ENCODE measurements at places on chromosomes 16 and 17.

GRCh38 chr17:63703029-63703428, 3.1 kb upstream of the LIMD2 start:
- DNase-seq = no peak

- DNase-seq = no peak
These were observed 32.6 kb upstream of the KSR1 start for GRCh38 chr17:27423651-27424050.

GRCh38 chr16:23508589-23509440, 1.5 kb downstream of the GGA2 start:
- peak; percentile 34 for DNase-seq

- DNase-seq = no peak
These were observed 23.7 kb downstream of the ZNF267 start for GRCh38 chr16:31897283-31897682.

DNA sequence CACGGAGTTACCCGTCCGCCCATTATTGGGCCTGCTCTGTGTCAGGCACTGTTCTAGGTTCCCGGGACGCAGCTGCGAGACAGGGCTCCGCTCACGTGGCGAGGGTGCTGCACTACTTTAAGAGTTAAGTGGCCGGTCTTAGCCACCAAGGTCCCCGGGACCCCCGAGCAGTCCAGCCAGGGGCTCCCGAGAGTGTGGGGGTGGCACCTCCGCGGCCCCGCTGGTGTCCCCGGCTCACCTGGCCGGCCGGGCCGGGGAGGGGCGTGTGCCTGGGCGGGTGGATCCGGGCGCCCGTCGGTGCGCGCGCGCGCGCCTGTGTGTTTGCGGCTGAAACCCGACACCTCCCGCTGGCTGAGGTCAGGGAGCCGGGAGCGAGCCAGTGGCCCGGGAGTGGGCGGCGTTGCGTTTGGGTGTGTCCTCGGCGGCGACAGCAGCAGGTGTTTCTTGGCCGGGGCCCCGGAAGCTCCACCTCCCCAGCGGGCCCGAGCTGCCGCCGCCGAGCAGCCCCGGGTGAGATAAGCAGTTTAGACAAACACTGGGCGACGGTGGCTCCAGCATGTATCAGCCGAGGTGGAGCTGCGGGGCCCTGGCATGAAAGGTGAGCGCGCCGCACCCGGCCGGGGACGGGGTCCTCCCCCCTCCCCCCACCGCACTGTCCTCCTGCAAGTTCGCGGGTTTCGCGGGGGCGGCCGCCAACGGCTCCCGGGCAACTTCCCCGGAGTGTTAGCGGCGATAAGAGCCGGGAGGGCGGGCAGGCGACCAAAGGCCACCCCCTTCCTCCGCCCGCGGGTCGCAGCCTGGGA, at the start of gene GSE1:
Gene GSE1, plus strand, starts transcription at position 522 of the 803 bp plus-strand sequence. Its CDS starts 70 bp downstream, at position 592.
- DNase-seq = peak; percentile 98

GRCh38 chr16:26787924-26788323, 278.8 kb upstream of the C16orf82 start:
- no peak for DNase-seq

- DNase-seq = peak; percentile 53
These were observed 956 bp upstream of the IST1 start for GRCh38 chr16:71894229-71894920.

DNA sequence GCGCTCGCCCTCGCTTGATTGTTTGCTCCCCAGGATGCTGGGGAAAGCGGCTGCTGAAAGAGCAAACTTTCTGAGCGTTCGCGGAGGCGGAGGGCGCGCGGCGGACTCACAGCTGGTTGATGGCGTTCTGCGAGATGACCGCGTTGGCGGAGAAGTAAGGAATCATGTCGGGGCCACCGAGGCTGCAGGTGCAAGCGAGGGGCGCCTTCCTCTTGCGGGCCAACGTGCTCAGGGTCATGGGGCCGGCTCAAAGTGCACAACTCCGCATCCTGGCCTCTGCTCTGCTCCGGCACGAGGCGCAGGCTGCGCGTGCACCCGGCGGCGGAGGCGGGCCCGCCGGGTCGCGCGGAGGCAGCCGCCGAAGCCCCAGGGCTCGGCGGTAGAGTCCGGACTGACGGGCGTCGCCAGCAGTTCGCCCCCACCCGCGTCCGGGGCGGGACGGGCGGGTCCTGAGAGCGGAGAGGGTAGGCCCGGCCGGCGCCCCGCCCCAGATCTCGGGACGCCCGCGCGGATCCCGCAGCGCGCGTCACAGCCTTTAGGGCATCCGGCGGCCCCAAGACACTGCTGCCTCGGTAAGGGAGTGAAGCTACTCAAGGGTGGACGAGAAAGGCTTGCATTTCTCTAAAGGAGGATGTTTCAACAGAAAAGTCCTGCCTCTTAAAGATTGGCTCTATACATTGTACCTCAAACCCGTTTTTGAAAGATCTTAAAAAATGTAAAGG, 138.5 kb upstream of the CORO6 start:
- peak; percentile 90 for DNase-seq

GRCh38 chr17:80443916-80444643, 29.1 kb downstream of the ENDOV start:
- DNase-seq = no peak

DNA sequence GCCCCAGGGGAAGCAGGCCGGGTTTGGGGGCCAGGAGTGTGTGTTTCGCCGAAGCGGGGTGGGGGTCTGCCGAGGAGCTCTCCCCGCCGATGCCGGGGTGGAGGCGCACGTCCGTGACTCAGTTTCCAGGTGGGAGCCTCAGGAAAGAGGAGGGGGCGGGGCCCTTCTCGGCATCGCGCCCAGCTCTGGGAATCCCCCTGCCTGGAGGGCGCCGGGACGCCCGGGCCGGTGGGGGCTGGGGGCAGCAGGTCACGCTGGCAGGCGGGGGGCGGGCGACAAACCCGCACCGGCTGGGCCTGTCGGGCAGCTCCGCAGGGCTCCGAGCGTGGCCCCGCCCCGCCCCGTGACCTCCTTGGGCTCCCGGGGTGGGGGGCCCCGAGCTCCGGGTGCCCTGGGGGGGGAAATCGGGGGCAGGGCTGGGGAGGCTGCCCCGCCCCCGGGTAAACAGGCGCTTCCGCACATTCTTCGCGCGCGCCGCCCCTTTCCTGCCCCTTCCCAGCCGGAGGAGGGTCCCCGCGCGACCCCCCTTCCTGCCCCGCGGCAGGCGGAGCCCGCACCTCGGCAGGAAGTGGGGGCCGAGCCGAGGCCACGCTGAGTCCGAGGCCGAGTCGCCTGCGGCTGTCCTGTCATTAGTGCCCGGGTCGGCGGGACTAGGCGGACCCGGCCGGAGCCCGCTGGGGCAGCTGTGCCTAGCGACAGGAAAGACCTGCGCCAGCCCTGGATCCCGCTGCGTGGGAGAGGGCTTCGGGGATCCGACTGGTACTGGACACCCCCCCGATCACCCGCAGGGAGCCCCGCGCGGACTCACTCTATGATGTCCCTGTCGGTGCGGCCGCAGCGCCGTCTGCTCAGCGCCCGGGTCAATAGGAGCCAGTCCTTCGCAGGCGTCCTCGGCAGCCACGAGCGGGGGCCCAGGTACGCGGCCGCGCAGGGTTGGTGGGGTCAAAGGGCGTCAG, 9.3 kb downstream of the RIPOR1 start:
- DNase-seq = peak; percentile 73

All from transverse colon (tissue), 4 donors.